ENCODE measurements at places on chromosomes 4 and X.

- DNase-seq: no peak
Measured at GRCh38 chr4:69859140-69859685, 732 bp downstream of the SULT1E1 start.

DNA sequence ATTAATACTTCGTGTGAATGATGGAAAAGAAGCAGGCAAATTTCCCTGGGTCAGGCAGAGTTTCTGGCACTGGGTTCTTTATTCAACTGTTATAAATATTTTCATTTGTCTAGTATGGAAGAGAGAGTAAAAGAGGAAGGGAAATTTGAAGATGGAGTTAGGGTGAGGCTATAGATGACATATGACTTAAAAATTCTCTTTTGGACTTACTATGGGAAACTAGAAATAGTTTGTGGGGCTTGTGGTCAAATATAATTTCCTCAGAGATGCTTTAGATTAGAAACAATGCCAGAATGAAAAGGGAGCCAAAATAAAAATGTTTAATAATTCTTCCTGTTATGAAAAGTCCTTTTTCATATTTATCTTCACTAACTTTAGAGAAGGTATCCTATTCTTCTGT lies 103.2 kb downstream of the GC start:
- DNase-seq: no peak

- DNase-seq: no peak
Measured at GRCh38 chr4:55758066-55758465, 61.5 kb upstream of the EXOC1L start.

DNA sequence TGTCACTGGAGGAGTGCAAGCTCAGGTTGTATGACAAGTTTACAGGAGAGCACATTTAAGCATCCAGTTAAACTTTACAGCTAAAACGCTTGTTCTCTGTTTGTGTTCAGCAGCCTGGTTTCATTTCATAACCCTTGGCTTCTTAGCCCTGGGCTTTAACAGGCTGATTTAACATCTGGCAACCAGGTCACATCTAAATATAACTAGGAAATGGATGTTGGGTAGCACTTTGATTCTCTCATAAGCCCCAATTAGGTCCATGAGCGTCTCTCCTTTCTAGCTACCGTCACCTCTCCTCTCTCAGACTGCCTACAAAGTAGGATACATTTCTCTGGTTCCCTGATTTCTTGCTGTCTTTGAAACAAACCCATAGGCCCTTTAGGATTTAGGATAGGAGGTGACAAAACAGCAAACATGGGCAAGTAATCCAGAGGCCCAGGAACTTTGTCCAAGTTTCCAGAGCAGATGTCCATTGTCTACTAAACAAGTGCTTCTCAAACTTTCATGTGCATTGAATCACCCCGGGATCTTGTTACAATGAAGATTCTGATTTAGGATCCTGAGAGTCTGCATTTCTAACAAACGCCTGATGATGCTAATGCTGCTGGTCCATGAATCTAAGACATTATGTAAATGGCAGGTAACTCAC lies 22.5 kb downstream of the OTUD6A start:
- DNase-seq: no peak

DNA sequence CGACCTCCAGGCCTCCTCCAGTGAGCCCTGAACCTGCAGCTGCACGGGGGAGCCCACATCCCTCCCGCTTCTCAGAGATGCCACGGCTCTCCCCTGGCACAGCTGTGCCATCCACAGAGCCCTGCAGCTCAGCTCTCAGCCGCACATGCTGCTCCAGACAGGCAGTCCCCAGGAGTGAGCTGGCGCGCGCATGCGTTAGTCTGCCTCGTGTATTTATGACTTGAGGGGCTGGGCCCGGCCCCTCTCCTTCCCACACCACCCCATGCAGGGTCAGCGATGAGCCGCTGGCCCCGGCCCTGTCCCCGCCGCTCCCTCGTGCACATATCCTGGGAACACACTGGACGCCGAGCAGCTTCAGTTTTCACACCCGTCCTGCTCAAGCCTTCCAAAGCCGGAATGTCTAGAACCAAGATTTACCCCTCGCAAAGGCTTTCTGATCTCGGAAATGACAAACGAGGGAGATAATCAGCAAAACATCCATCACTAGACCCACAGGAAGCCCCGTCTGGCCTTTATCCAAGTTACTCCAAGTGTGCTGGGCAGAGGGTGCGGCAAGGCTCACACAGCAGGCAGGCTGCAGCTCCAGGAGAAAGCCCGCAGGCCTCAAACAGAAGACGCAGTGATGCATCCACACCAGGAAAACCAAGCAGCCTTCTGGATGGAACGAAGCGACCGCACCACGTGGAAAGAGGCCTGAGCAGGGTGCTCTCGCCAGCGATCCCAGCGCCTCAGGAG lies 24.3 kb downstream of the GAK start:
- no peak for DNase-seq

- no peak for DNase-seq
Measured at GRCh38 chr4:5722328-5722727, 11.3 kb downstream of the EVC start.

- DNase-seq: no peak
Measured at GRCh38 chr4:79087071-79087470, 147.8 kb upstream of the PAQR3 start.

DNA sequence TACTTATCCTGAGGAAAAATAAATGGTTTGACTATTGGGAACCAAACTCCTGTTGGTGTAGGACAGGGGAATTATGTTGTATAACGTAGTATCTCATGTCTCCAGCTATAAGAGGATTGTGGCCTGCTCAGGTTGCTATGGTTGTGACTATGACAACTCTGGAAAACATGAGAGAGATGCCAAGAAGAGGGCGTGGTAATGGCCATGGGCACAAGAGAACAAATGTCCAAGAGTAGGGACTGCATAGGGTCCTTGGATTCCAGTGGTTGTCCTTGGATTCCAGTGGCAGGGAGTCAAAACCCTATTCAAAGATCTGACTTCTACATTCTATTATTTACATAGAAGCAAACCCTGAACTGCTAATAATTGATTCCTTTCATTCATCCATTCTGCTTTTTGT lies 6.8 kb upstream of the MOB1B start:
- DNase-seq: no peak

DNA sequence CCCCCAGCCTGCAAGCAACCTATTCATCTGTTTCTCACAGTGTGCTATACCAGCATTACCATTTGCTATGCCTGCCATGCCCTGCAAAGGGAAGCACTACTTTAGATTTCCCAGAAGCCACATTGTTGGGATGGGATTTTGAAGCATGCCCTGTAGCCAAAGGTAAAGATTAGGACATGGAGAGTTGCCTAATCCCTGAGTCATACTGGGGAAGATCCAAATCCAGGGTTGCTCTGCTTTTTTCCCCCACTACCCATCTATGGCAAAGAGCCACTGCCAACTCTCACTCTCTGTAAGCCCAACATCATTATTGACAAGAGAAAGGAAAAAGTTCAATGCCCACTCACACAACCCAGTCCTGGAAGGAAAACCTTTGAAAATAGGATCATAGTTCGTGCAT lies 36.7 kb upstream of the TMEM164 start:
- no peak for DNase-seq

DNA sequence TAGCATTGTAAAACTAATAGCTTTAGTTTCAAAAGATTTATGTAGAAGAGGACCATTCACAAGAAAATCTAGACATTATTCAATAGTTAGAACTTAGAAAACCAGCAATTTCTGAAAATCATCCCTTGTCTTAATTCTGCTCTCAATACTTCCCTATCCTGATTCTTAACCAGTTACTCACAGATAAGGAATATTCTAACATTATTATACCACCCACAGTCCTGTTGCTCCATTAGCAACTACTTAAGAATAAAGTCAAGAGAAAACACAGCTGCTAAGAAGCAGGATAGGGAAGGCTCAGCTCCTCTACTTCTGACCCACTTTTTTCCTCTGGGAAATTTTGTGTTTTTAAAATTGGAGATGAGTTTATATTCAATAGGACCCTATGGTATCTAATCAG lies 47.7 kb downstream of the PHKA1 start:
- no peak for DNase-seq

DNA sequence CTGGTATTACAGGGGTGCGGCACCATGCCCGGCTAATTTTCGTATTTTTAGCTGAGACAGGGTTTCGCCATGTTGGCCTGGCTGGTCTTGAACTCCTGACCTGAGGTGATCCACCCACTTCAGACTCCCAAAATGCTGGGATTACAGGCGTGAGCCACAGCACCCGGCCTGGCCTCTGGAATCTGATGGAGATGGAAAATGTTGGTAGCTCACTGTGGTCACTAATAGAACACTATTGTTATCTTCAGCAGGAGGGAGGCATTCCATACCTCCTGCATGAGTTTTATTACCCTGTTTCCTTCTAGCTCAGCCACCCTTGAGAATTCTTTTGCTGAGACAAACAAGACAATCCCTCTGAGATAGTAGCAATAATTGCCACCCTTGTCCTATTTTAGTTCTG lies 105.0 kb downstream of the SHROOM3 start:
- no peak for DNase-seq

DNA sequence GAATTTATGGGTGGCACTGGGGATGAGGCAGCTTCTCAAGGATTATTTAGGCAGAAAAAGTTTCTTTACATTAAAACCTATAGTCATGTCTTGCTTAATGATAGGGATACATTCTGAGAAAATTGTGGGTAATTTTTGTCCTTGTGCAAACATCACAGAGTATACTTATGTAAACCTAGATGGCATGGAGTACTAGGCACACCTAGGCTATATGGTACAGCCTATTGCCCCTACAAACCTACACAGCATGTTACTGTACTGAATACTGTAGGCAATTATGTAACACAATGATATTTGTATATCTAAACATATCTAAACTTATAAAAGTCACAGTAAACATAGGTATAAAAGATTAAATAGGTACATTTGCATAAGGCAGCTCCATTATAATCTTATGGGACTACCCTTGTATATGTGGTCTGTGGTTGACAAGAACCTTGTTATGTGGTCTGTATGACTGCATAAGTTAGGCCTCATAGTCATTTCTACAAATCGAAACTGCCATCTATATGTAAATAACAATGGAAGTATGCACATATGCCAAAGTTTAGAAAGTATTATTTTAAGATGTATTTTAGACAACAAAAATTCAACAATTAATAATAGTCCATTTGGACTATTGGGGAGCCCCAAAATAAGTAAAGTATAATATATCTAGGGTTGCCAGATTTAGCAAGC lies 87.3 kb downstream of the CFAP299 start:
- DNase-seq: peak; percentile 21

DNA sequence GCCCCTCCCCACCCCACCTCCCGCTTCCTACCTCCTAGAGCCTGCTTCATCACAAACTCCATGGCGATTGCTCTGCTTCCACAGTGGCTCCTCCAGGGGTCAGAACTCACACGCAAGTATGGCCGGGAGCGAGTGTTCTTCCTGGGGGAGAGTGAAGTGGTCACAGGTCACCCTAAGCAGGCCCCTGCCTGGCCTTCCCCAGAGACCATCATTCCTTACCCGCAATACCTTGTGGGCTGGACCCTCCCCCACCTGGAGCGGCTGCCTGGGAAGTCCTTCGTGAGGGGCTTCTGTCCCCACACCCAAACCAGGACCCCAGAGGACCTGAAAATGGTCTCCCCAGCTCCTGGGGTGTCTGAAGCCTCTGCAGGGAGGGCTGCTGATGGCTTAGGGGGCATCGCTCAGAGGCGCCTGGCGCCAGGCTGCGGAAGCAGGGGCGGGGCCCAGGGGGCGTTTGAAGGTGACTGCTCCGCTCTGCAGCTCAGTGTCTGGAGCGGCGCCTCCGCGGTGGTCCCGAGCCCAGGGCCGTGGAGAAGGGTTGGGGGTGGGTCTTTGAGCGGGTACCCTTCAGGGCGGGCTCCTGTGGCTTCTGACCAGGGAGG lies 1.4 kb downstream of the CPLX1 start:
- DNase-seq: no peak

DNA sequence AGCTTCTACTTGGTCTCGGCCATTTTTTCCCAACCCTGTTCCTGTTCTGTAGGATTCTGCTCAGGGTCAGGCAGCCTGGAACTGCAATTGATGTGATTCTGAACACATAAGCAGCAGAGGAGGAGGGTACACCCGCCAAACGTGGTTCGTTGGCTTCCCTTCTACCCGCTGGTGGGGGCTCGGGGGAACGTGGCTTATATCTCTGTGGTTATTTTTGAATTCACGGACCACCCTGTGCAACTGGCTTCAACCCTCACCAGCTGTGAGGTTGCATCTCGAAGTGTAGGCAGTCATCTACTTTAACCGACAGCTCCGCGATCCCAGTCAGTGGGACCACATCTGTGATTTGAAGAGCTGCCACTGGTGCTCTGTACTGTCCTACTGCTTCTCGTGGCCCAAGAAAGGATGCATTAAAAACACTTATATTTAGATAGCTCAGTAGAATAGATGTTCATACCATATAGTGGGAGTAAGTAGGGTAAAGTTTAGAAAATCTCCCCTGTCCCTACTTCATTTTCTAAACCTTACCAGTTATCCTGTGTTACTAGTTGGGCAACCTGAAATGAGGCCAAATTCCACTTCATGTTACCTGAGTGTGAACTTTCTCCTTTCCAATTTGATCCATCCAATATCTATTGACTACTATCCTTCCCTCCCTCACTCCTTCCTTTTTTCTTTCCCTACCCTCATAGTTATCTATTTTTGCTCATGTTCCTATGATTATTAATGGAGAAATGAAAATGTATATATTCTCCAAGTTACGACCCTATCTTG lies 80.4 kb upstream of the BCOR start:
- DNase-seq: no peak

DNA sequence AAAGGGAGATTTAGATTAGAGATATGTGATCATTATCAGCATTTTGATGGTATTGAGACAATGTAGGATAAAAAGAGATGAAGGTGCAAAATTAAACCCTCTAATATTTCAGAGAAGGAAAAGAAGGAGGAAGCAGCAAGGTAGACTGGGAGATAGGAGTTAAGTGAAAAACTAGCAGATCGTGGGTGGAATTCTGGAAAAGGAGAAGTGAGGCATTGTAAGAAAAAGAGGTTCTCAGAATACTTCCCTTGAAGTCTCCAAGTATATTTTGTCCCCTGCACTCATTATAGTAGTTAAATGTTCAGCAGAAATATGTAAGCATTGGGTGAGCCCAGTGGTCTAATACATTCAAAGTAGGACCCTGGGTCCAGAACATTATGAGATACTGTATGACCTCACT lies 30.3 kb downstream of the COPS4 start:
- DNase-seq: no peak

DNA sequence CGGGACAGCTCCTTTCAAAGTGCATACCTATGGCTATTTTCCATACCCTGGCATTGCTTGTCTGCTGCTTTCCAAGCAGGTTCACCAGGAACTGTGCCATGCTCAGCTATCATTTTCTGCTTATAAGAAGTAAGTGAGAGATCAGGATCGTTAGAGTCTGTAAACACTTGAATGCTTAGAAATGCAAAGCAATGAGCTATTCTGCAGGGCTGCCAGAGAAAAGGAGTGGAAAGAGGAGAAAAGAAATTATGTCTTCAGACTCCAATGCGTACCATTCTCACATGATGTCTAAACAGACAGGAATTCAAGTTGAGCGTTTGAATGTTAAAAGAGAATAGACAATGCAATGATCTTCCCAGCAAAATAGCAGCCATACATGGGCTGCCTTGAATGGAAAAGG lies 245.5 kb upstream of the SLC7A11 start:
- no peak for DNase-seq

DNA sequence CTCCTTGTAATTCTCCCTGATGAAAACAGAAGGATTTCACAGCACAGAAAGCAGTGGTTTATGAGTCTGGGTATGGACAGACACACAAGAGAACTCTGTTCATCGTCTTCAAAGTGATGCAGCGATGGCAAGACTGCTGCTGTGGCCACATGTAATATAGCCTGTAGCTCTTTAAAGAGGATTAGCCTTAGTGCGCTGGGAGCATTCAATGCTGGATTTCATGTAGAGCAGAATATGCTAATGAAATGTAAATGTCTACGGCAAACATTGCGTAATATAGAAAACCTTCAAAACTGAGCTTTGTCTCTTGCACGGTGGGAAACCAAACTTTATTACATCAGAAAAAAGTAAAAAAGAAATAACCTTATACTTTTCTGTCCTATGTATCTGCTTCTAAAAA lies 42.9 kb downstream of the ALPK1 start:
- no peak for DNase-seq
